Left renal cortex interstitium (tissue), 4 donors: ENCODE measurements at places on chromosomes 6 and 20. TPM values are rescaled to one million over a fixed set of nuclear protein-coding genes. Genes with fewer than 3 reads are reported as not detected.

GRCh38 chr20:37570419-37570818 lies 42.7 kb upstream of the BLCAP start:
- no peak for DNase-seq

- DNase-seq, result no peak
These were observed 120.6 kb upstream of the TMEM181 start for GRCh38 chr6:158439255-158439654.

The RFX6 gene
- 0.06 TPM for polyA plus RNA-seq

DNA sequence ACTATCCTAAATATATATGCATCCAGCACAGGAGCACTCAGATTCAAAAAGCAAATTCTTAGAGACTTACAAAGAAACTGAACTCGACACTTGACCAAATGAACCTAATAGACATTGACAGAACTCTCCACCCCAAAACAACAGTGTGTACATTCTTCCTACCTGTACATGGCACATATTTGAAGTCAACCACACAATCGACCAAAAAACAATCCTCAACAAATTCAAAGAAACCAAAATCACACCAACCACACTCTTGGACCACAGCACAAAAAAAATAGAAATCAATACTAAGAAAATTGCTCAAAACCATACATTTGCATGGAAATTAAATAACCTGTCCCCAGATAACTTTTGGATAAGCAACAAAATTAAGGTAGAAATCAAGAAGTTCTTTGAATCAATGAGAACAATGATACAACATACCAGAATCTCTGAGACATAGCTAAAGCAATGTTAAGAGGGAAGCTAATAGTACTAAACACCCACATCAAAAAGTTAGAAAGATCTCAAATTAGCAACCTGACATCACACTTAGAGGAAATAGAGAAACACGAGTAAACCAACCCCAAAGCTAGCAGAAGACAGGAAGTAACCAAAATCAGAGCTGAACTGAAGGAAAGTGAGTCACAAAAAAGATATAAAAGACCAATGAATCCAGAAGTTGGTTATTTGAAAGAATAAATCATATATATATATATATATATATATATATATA lies 12.5 kb upstream of the TREM1 start:
- DNase-seq, result no peak

The BTNL2 gene
- 1.1 TPM for polyA plus RNA-seq

DNA sequence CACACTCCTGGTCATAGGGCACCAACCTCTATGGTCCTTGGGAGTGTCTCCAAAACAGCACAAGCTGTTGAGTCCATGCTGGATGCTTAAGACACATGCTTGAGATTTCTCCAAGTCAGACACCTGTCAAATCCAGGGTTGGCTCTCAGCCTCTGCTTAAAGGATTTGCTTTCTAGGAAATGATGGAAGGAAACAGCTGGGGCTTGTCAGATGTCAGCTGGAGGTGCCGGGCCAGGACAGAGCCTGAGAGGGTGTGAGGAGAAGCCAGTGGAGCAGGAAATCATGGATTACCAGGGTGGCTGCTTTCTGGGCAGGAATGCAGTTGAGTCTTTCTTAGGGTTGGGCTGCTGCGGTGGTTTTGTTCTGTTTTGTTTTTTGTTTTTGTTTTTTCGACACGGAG lies 83.0 kb upstream of the FAM184A start:
- DNase-seq, result no peak

- DNase-seq, result no peak
These were observed 470.5 kb downstream of the COL12A1 start for GRCh38 chr6:74735304-74735703.

GRCh38 chr20:37430778-37431460 lies 85.0 kb downstream of the SRC start:
- no peak for DNase-seq

The C20orf96 gene
- 43.0 TPM for polyA plus RNA-seq
